ENCODE measurements at places on chromosomes 16 and 17.

- DNase-seq, result no peak
Measured at GRCh38 chr17:70166615-70167014, 2.7 kb upstream of the KCNJ2 start.

GRCh38 chr16:27405546-27406451, 3.8 kb downstream of the IL21R start:
- DNase-seq, result no peak

DNA sequence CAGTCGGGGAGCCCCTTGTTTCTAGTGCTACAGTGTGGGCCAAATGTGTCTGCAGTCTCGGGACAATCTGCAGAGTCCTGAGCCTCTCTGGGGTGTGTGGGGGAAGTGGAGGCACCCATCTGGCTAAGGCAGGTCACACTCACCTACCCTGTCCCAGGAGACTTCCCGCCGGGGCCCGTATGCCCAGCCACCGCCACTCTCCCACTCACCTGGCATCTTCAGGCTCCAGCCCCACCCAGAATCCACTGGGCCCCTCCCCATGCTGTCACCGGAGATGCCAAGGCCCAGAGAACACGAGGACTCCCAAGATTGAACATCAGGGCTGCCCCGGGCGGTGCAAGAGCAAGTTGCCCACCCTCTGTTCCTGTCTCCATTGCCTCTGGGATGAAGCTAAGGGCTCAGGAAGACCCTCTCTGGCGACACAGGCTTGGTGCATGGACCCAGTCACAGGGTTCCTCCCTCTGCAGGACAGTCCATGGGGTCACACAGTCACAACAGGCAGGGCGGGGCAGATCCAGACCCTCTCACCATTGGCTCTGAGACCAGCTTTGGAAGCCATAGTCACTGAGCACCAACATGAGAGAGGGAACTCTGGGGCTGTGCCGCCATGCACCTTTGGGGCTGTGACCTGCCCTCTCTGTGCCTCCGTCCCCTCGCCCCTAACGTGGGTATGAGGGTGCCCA, 38.1 kb downstream of the SREBF1 start:
- DNase-seq, result no peak

- no peak for DNase-seq
Measured at GRCh38 chr17:42692489-42692888, 10.2 kb downstream of the CNTNAP1 start.

DNA sequence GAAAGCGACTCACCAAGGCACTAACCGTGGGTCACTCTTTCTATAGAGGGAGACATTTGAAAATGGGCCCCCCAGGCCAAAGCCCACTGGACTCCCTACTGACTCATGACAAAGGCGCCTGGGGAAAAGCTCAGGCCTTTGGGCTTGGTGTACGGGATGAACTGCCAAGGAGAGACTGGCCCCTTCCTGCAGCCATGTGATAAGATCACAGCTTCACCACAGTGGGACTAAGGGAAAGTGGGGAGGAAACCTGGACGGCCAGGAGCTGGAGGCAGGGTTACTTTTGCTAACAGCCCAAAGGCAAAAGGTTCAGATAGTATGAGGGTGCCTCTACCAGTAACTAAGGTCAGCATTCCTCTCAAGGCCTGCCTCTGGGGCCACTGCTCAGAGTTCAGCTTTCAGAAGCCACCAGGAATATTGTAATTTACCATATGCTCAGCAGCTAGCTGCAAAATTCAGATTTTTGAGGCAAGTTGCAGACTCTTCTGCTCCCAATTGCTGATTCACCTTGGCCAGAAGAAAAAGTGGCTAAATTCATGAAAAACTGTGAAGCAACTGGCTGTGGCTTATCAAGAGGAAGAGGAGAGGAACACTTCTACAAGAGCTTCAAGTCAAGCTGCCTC, 37.1 kb upstream of the SLC25A19 start:
- no peak for DNase-seq

- no peak for DNase-seq
Measured at GRCh38 chr16:77834635-77835540, 46.5 kb downstream of the VAT1L start.

GRCh38 chr17:38980490-38981217, 13.5 kb upstream of the FBXO47 start:
- DNase-seq, result no peak
